ENCODE measurements at places on chromosomes 5 and 9. TPM values are rescaled to one million over a fixed set of nuclear protein-coding genes. Genes with fewer than 3 reads are reported as not detected.

DNA sequence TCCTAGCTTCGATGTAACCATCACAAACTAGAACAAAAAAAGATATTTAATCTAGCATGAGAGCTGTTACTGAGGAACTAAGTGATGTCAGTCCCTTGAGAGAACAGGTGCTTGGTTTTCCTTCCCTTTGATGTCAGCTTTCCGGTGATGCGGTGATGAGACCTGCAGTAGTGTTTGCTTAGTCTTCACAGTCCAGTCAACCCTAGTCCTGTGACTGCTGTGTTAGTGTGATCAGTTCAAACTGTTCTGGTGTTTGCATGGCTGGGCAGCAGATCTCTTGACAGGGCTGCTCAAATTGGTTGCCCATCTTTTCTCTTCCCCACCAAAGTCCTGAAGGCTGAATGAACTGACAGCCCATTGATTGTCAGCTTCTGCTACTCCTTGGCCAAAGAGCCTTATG lies 608.6 kb upstream of the DAB2 start:
- no peak for DNase-seq

LCP2 gene
- 81.2 TPM for total RNA-seq

- no peak for DNase-seq
Observed at GRCh38 chr5:155649666-155650065, 636.1 kb downstream of the KIF4B start.

GRCh38 chr9:119052339-119053030 lies 316.8 kb downstream of the BRINP1 start:
- DNase-seq, result no peak

GRCh38 chr9:68750786-68751185 lies 45.7 kb downstream of the PIP5K1B start:
- DNase-seq, result no peak

GRCh38 chr5:75306746-75307145 lies 30.3 kb upstream of the HMGCR start:
- no peak for DNase-seq

SRP19 gene
- total RNA-seq, result 57.1 TPM

PDE8B gene
- 30.5 TPM for total RNA-seq

CER1 gene
- not detected for total RNA-seq

C9orf153 gene
- total RNA-seq, result 1.2 TPM

B4GALT1 gene
- total RNA-seq, result 113 TPM

DNA sequence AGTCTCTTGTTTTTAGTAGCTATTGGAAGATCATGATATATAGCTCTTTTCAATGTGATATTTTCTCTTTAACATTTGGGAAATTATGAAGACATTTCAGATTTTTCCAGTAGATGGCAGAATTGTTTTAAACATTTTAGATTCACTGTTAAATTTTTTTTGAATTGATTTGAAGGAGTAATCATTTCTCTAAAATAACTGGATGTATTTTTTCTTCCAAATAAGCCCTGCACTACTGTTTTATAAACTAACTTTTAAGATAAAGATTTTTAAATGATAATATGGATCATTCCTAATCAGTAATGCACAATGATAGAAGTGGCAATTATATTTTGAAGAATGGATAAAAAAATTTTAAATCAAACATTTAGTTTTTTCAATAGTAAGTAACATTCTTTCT lies 14.2 kb downstream of the NDUFAF2 start:
- DNase-seq, result no peak

LURAP1L gene
- total RNA-seq, result 23.3 TPM

- no peak for DNase-seq
Observed at GRCh38 chr5:124054564-124054963, 542.6 kb downstream of the CSNK1G3 start.

TSLP gene
- total RNA-seq, result not detected

DNA sequence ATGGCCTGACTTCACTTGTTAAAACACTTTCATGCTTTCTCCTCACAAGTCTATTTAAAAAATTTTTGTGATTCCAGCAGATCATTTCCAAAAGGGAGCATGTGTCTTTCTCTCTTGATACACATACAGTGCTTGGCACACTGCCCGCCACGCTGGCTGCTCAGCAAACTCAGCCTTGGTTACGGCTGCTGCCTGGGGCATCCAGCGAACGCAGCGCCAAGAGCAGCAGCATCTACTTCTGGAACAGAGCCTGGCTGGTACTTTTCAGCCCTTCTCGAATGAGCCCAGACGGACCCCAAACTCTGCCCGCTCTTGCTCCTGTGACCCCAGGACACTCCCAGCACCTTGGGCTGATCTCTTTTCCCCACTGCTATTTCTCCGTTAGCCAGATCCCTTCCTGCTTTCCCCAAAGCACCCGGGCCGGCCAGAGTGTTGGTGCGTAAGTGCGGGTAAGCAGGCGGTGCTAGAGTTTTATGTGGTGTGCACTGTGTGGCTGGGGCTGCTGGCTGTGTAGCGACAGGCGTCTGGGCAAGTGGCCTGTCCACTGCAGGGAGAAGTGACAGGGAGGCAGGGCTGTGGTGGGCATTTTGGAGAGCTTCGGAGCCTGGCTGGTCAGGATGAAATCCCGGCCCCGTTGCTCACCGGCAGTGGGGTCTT lies 73.2 kb downstream of the SH3PXD2B start:
- DNase-seq, result no peak

DNA sequence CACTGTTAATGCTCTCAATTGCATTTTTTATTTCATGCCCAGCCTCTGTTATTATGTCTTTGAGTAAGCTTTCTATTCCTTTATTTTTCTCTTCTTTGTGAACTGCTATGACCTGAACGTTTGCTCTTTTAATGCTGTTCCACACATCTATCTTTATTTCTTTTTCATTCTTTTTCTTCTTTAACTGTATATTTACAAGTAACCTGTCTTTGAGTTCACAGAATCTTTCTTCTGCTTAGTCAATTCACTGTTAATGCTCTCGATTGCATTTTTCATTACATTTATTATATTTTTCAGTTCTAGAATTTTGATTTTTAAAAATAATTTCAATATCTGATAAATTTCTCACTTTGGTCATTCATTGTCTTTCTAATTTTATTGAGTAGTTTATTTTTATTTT lies 316.3 kb upstream of the MEF2C start:
- DNase-seq, result no peak

SPATA31A3 gene
- total RNA-seq, result not detected

UAP1L1 gene
- 12.8 TPM for total RNA-seq

DNA sequence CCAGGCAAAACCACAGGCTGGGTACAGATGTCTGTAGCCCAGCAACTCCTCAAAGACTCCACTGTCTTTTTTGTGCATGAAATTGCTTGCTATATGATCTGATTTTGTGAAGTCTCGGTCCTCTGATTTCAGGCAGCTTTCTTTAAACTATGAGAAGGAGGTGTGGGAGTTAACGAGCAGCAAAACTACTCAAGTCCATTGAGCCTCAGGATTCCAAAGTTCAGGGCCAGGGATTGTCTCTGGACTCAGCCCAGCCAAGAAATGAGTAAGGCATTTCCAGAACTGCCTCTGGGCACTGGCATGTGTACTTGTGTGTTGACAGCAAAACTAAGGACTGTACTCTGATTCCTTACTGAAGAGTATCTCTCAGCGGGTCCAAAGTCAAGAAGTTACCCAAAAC lies 53.4 kb upstream of the GLIS3 start:
- no peak for DNase-seq

Data from omental fat pad (tissue), 4 donors.